ENCODE measurements at places on chromosomes 2 and 18.

DNA sequence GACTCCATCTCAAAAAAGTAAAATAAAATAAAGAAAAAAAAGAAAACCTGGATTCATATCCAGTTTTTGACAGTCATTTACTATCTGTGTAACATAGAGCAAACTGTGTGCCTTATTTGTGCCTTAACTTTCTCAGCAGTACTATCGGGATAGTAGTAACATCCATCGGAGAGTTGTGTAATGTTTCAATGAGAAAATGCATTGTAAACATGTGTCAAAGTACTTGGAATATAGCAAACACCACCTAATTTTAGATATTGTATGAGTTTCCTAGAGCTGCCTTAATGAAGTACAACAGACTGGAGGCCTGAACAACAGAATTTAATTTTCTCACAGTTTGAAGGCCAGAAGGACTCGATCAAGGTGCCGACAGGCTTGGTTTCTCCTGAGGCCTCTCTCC, 81.3 kb upstream of the CDC42EP3 start:
- no peak for DNase-seq

DNA sequence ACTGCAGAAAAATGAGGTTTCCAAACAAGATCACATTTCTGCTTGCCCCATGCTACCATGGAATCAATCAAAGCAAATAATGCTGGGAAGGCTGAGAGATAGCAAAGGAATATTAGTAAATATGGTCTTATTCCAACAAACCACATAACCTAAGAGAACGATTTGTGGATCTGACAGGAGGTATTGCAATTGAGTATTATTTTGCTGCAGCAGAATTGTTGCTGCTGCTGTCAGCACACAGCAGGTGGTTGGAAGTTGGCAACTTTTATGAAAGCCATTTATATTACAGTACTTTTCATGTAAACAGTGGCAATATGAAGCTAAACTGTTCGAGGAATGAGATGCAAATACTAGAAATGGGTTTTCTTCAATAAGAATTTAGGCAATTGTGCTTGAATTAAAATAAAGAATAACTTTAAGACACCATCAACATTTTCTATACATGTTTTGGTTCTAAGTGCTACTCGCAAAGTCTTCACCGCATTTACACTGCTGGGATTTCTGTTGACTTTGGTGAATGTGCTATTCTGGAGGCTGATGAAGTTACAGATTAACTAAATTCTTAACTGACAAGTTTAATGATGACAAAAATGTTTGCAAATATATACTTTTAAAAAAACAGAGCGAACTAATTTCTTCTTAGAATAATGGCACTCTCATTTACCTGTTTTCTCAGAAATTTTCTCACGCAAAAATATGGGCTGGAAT, 1285.7 kb downstream of the CNTNAP5 start:
- no peak for DNase-seq

DNA sequence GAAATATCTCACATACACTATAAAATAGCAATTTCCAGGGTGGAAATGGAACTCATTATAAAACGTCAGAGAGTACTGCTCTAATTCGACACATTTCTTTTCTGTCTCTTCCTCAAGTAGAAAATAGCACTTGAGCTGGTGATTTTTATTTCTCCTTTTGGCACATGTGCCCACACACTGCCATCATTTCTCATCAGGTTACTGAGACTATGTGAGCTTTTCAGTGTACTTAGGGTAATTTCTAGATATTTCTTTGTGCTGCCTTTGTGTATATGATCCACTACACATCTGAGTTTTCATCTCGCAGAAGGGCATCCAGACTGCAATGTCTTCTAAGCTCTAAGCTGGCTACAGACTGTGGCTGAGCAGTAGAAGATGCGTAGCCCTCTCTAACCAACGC, 62.1 kb upstream of the PGAP1 start:
- DNase-seq: peak; percentile 19

DNA sequence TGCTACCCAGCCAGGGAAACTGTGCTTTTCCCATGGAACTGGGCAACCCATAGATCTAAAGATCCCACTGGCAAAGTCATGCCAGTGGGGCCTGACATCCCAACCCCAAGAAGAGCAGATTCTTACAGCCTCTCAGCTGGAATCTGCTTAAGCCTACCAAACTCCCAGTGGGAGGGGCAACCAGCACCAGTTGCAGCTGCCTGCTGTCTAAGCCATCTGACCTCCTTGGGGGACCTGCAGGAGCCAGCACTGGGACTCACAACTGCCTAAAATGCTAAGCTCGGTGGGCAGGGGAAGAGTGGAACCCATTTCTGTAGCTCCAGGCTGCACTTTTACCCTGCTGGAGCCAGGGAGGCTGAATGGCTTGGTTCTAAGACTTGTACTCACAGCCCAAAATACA, 770.7 kb upstream of the SLC8A1 start:
- no peak for DNase-seq

GRCh38 chr2:56386657-56387056, 202.9 kb downstream of the CCDC85A start:
- no peak for DNase-seq

DNA sequence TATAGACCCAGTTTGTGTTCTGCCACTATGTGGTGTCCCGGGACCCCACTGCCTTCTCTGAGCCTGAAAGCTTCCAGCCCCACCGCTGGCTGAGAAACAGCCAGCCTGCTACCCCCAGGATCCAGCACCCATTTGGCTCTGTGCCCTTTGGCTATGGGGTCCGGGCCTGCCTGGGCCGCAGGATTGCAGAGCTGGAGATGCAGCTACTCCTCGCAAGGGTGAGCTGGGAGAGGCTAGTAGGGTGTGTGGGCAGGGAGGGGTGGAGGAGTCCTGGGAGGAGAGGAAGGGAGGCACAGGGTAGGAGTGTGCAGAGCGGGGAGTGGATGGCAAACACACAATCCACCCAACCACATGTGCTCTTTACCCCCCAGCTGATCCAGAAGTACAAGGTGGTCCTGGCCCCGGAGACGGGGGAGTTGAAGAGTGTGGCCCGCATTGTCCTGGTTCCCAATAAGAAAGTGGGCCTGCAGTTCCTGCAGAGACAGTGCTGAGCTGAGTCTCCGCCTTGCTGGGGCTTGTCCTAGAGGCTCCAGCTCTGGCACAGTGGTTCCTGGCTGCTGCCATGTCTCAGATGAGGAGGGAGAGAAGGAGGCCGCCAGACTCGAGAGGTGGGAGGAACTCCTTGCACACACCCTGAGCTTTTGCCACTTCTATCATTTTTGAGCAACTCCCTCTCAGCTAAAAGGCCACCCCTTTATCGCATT, 16.9 kb downstream of the PRKAG3 start:
- DNase-seq: no peak

- DNase-seq: no peak
Observed at GRCh38 chr2:189581354-189582139, 961 bp upstream of the SLC40A1 start.

DNA sequence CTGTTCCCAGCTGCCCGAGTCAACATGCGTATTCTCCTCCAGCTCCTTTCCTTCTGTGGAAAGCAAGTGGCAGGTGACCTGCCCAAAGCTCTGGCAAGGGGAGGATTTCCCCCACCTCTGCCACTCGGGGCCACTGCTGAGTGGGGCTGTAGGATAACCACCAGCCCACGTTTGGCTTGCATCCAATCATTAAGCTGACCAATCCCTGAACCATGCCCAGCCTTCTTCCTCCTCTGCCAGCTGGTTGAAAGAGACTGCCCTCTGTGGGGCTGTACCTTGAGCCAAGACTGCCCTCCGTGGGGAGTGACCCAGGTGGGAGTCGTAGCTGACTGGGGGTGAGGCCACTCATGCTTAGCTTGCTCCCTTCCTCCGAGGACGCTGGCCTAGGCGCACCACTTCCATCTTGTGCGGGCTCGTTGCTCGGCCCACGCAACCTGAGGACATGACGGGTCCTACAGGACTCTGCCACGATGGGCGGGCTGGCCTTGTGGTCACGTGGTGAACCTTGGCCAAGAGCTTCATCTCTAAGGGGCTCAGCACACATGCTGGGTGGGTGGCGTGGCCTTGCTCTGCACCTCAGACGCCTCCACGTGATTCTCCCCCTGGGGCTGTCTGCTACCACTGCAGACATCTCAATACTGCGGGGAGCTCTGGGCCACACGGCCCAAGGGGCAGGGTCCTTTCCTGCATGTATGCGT, 112.1 kb downstream of the NDUFA10 start:
- no peak for DNase-seq

DNA sequence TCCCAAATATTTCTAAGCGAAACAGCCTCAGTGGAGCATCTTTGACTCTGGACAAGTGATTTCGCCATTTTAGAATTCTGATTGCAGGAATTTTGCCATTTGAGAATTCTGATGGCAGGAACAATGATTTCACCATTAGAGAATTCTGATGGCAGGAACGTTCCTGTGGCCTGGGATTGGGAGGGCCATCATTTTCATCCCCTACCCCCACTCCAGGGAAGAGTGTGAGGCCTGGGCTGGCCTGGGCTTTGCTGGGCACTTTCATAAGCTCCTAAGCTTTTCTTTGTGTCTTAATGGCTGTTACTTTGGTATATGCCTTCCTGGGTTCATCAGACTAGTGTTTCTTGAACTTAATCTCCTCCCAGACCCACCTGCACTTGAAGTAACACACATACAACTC, 129.3 kb upstream of the EPAS1 start:
- no peak for DNase-seq

Measured in NCI-H2081 (cell line).